ENCODE measurements at places on chromosomes 11 and 22.

DNA sequence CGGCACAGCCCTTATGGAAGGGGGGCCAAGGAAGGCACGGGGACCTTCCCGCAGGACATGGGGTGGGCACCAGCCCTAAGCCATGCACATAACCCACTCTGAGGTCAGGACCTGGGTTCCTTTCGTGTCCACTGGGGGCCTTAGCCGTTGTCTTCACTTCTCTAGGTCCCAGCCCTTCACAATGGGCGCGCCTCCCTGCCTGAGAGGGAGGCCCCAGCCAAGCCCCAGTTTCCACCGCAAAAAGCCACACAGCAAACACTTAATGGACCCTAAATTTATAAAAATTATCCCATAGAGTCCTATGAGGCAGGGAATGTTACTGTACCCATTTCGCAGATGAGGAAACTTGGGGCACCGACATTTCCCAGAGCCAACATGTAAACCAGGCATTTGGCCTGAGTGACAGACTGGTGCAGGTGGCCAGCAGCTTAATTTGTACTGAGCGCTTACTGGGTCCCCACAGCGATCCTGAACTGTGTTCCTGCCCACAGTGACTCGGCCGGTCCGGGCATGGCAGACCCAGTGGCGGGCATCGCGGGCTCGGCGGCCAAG, 1.2 kb downstream of the GAS2L1 start:
- no peak for DNase-seq

DNA sequence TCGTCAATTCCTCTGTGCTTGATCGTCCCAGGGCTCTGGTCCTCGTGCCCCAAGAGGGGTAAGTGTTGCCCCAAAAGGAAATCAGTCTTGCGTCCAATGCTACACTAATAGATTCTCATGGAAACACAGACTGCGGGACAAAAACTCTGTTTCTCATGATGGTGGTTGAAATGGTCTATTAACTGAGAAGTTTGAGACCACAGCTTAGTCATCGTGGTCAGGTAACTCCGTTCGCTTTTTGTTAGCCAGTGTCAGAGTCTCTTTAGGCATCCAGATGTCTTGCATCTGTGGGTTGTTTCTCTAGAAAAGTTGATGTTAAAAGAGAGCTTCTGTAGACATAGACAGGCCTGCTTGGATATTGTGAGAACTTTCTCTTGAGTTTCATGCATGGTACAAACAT, 104.6 kb upstream of the SORL1-AS1 start:
- no peak for DNase-seq

DNA sequence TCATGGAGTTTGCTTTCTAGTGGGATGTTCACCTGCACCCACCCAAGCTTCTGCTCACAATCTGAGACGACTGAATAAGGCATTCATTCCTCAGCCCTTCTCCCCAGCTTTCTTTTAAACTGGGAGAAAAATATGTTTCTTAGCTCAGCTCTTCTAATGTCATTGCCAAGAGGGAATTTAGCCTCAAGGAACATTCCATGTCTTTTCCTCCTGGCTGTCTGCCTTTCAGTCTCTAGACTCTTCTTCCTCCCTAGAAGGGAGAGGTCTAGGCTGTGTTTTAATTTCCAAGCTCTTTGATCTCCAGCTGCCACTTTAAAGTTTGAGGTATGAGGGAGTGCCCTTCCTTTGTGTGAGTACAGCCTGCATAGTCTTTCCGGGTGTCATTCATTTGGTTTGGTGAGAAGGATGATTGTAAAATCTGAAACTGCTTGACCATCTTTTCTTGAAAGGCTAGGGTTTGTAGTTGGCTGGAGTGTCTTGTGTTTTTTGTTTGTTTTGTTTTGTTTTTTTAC, 11.7 kb upstream of the HTATIP2 start:
- DNase-seq: no peak

DNA sequence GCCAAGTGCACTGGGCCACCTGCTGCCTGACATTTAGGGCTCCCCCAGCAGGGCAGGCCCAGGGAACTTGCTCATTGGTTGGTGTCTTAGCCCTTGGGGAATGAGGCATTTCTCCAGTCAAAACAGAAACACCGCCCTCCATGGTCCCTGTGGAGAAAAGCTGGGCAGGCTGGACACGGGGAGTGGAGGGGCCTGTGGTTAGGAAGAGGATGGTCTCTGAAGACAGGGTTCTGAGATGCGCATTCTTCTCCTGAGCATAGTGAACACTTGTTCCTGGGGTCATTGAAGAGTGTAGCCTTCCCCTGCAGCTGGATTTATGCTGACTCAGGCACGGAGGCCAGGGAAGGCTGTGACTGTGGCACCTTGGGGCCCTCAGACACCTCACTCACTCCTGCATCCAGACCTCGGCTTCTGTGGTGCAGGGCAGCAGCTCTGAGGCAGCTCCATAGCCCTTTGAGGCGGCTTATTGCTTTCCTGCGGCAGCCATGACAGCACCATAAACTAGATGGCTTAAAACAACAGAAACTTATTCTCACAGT, 8.2 kb downstream of the TSPAN18 start:
- no peak for DNase-seq

DNA sequence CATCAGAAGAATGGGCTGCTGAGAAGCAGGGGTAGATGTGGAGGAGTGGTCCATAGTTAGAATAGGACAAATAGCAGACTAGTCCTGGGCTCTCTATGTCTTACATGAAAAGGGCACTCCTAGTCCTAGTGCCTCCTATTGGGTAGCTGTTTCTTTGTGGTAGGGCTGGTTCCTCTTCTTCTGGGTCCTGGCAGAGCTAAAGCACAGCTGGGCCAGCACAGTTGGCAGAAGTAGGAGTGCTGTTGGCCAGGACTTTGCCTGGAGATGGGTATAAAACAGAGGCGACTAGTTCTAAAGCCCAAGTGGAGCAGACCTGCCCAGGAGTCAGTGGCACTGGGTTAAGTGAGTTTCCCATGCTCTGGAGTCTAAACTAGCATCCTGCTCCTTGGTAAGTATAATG, 55.2 kb downstream of the PPFIBP2 start:
- no peak for DNase-seq

- DNase-seq: no peak
Measured at GRCh38 chr11:123357353-123357989, 72.6 kb upstream of the GRAMD1B start.

- no peak for DNase-seq
Measured at GRCh38 chr22:37289156-37289735, 6.9 kb downstream of the CYTH4 start.

DNA sequence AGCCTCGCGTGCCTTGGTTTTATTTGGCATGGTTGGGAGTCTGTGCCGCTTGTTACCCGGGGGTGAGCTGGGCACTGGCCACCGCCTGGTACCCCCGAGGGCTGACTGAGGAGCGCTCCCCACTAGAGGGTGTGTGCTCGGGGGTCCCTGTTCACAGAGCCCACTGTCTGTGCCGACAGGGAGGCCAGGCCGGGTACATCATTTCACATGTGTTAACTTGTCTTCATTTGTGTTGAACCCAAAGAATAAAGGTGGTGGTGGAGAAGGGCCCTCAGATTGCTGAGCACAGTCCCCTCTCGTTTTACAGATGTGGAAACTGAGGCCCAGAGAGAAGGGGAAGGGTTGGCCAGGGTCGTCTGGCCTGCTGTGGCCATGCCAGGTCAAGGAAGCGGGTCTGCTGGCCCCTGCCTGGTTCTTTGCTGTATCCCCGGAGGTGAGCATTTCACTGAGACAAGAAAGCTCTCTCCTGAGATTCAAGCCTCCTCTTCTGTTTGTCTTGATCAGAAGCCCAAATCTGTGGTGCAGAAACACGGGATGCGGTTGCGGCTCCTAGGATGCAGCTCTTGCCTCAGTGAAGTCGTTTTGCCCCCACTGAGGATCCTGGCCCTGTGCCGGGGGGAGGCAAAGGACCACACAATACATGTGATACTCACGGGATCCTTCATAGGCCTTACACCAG, 60.8 kb downstream of the FBLN1 start:
- no peak for DNase-seq

DNA sequence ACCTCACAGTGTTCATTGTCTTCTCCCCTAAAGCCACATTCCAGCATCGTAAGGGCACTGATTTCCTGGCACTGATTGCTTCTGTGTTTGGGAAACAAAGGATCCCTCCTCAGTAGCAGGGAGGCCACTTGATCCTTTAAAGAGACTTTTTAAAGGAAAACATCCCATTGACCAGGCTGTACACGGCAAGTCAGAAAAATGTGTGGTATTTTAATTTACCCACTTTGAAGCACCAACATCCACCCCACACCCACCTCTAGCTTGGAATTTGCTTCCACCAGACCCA, 364.9 kb downstream of the SHANK2 start:
- no peak for DNase-seq

DNA sequence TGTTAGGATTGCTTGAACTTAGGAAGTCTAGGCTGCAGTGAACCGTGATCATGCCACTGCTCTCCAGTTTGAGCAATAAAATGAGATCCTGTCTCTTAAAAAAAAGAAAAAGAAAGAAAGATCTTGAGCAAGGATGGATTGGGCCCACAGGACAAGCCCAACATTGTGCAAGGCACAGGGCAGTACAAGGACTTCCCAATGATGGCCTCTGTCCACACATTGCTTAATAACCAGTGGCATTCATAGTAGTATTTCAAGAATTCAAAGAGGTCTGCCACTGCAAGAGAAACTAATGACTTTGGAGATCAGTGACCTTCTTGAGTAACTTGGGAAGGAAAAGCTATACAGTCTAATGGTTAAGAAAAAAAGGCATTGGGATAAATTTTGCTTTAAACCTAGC, 44.6 kb downstream of the SEZ6L start:
- DNase-seq: no peak

GRCh38 chr11:134559602-134559962, 147.5 kb upstream of the B3GAT1 start:
- DNase-seq: no peak

DNA sequence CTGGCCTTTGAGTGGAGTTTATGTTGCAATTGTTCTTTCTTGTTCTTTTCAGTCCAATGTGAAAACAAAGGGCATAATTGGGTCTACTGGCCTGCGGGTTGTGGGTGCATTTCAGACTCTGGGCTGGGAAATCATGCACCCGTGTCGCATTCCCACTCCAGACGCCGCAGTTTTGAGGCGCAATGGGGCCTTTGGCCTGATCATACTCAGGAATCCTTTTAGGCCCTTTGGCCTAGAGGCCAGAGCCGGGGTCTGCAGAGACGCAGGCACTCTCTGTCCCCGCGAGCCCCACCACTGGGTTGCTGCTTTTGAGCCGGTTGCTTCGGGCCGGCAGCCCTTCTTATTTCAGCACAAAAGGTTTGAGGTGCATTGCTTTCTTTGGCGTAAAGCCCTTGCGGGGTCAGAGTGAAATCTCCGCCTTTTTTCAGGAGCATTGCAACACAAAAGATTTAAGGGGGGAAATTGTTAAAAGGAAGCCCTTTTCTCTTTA, 48.4 kb upstream of the DBX1 start:
- no peak for DNase-seq

DNA sequence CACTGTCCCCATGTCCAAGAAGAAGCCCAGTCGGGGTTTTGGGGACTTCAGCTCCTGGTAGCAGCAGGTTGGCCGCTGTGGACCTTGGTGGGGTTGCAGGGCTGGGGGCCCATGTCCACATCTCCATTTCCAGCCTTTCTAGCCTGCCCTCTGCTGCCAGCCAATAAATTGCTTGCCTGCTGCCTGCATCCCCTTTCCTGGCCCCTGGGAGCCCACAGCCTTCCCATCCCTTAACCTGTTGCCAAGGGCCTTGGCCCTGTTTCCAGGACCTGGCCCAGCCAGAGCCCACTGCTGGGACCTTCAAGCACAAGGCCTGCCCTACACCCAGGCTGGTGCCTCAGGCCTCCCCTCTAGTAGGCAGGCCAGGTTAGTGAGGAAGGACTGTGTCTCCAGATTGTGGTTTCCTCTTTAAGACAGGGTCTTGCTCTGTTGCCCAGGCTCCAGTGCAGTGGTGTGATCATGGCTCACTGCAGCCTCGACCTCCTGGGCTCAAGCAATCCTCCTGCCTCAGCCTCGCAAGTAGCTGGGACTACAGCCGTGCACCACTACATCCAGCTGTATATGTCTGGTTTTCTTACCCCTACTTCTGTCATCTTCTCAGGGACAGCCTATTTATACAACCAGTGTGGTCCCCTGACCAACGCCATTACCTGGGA, 29.7 kb downstream of the PPIL2 start:
- DNase-seq: no peak

DNA sequence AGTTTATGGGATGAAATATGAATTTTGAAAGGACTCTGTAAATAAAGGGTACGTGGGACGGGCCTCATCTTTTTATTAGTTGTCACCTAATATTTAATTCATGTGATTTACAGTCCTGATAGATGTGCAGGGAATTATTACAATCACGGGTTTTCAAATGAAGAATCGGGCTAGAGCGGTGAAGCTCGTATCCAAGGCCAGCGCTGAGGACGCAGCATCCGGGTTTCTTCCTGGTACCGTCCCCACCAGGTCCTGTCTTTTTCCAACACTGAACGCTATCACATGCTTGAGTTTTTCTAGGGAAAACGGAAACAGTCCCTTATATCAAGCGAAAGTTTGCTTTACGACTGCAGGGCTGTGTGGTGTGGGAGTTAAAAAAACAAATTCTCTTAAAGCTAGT, 787 bp downstream of the SMDT1 start:
- DNase-seq: peak; percentile 33

DNA sequence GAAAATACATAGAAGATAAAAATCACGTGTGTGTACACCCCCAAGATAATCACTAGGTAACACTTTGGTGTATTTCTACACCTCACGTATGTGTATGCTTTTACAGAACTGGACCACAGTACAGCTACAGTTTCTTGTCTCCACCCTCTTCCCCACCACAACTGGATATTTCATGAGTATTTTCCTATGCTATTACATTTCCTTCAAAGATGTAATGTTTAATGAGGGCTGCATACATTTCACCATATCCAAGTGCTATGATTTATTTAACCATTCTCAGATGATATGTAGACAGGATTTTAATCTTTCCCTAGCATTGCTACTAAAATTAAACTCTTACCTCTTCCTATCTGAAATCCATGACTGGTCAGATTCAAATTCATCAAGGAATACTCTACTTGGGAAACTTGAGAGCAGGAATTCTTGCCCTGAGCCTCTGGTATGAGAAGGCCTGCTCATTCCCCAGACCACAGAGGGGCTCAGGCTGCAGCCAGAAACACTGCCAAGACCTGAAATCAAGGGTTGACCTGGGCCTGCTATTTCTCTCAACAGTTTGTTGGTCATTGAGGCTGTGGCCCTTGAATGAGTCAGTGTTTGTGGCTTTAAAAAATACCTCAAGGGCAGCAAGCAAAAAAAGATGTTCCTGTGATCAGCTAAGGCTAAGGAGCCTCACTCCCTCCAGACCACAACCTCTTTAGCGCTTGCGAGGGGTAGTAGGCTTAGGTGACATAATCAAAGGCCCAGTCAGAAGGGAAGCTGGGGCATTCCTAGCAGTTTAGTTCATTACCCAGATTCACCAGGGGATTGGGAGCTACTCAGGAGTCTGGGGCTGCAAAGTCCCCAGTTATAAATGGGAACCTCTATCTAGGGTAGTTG, 55.5 kb downstream of the ABTB2 start:
- DNase-seq: peak; percentile 74

DNA sequence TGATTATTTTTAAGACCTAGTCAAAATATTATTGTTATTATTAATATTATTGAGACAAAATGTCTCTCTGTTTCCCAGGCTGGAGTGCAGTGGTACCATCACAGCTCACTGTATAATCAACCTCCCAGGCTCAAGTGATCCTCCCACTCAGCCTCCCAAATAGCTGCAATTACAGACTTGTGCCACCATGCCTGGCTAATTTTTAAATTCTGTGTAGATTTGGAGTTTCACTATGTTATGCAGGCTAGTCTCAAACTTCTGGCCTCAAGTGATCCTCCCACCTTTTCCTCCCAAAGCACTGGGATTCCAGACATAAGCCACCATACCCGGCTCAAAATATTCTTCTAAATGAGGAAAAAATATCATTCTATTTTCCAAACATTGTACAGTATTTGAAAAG, 37.0 kb downstream of the SLC36A4 start:
- no peak for DNase-seq

All from retinal pigment epithelial cell (primary cell).